Activated CD4-positive, CD25-positive, alpha-beta regulatory T cell (primary cell): ENCODE measurements at places on chromosomes 7 and 10.
A peak's percentile ranks its signal among the peaks of the same experiment; 100 is the strongest.

- DNase-seq, result peak; percentile 30
These were observed 158.8 kb downstream of the SH3PXD2A start for GRCh38 chr10:103696411-103697145.

DNA sequence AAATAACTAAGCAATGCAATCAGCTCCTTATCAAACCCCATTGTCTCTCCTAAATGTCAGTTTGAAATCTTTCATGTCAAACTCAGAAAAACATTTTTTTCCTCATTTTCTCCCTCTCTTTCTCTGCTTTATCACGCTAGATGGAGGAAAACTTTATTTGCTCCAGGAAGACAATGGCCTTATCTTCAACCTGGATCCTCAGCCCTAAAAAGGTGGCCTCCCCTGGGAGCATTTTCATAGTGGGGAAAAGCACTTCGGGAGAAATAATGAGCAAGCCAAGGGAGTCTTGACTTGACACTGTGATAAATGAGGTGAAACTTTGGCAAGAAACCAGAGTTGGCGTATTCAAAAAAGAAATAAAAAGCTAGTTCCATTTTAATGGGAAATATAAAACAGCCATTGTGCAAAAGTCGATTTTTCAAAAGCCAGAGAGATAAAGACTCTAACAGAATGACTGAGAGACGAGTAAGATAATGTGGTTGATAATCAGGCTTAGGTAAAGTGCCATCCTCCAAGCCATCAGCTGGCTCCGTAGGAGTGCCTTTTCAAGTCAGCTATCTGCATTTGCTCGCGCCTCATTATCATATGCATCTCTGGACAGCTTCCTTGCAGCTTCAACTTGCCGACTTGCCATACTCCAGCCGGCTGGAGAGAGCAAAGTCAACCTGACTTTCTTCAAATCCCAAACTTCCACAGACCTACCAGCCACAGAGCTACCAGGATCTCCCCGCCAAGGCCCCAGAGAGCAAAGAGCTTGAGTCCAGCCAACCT lies 19.9 kb downstream of the HABP2 start:
- DNase-seq, result no peak

GRCh38 chr10:31647861-31648260 lies 280.8 kb downstream of the ARHGAP12 start:
- DNase-seq, result no peak

DNA sequence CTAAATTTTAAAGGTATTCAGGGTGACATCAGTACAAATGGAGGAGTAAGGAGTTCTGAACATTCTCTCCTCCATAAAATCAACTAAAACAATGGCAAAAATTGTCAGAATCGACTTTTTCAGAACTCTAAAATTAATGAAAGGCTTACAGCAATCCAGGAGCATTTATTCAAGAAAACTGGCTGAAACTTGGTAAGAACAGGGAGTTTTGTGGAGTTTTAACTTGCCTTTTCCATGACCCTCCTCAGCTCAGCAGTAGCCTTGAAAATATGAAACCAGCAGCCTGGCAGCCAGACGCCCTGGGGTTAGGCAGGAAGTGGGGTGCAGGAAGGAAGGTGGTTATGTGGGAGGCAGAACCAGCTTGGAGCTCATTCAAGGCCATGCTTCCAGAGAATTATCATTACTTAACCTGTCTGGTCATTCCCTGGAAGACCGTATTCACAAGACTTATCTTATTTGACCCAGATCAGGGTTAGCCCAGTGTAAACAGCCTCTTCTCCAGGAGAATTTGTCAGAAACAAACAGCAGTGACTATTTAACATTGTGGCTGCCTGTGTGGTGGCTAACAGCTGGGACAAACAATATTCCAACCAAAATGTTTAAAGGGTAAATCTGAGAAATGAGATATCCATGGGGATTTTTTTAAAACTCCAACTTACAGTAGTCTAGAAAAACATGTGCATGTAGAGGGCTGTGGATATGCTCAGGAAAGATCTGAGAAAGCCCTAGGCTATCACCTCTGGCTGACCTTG lies 75.7 kb upstream of the MACROH2A2 start:
- no peak for DNase-seq

- DNase-seq, result no peak
These were observed 162.6 kb upstream of the CDCA7L start for GRCh38 chr7:22108151-22108845.

DNA sequence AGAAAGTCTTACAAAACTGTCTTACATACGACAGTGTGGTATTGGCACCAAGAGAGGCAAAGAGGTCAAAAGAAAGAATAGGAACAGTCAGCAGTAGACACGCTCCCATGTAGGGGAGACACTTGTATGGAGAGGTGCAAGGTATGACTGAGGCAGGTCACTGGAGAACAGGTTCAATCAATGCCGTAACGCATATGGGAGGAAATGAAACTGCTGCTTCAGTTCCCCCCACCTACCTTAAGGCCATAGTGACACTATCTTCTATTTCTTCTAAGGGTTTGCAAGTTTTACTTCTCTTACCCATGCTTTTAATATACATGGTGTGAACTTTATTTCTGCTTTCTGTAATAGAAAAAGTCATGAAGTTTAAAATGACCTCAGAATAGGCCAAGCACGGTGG lies 5.5 kb upstream of the PITRM1 start:
- no peak for DNase-seq

DNA sequence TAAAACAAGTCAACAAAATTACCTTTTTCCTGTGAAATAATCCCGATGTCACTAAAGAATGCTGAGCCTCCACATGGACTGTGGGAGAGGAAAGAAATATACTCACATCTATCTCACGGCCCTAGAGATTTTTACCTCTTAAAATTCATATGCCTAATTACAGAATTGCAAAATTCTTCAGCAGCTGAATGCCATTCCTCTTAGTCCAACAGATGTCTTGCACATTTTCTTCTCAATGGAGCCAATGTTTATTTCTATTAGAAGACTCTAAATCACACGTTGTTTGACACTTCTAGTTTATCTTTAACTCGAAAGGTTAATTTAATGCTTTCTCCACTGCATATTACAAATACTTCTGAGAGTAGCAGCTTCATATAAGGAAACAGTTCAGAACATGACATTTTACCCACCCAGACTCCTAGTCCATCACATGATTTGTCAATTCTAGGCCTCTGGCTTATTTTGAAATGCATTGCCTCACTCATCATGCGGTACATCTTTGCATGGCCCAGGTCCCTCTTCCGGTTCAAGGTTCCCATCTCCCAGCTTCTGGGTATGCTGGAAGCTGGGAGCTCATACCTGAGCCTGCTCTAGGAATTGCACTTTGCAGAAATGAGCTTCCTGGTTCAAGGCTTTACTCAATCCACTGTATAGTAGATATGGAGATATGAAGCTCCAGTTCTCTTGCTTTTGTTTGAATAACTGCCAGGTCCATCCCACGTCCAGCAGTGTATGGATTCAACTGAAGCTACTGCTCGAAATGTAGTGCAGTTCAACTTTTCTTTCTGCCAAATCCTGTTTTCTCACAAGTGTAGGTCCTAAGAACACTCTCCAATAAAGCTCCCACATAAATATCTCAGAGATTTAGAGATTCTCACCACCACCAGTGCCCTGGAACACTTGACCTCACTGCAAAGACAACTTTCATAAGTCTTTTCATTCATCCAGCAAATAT lies 306.2 kb downstream of the GPR37 start:
- DNase-seq, result no peak
